ENCODE measurements at places on chromosomes 1 and 21.

DNA sequence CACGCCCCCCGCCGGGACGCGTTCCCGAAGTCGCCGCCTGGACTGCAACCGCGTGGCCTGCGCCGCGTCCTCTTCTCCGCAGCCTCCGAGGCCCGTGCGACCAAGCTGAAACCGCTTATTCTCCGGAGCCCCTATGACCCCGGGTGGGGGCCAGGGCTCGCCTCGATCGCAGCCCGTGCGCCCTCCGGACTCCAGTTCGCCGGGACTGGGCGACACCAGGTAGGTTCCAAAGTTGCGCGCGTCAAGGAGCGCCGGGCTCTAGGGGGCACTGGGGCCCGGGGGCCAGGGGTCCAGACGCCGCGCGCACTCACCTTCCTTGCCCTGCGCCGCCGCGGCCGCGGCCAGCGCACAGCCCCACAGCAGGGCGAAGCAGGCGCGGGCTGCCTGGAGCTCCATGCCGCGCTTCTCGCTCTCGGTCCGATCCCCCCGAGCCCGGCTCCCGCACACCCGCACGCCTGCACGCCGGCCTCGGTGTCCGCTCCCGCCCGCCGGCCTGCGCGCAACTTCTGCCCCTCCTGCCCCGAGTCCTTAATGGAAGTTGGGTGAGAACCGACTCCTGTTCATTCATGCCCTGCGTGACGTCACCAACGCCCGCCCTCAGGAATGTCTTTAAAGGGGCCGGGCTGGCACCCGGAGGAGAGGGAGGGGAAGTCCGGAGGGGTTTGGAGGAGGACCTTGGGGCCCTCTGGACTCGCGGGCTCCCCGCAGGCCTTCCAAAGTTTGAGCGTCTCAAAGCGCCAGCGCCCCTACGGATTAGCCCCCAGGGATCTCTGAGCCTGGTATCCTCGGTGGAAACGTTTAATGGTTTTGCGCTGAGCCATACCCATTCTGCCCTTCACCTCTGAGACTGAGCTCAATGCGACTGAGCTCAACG, at the start of gene EPHA2:
Gene EPHA2, minus strand, starts transcription at position 533 of the 874 bp plus-strand sequence. Its CDS starts 137 bp downstream, at position 396.
- DNase-seq = no peak

- no peak for DNase-seq
Measured at GRCh38 chr1:181091309-181092040, 3.0 kb downstream of the IER5 start.

GRCh38 chr1:221641811-221642210, 100.1 kb downstream of the DUSP10 start:
- DNase-seq = no peak

- peak; percentile 80 for DNase-seq
Measured at GRCh38 chr1:150561254-150561973, 12.2 kb downstream of the ADAMTSL4 start.

GRCh38 chr1:198549866-198550265, 9.4 kb upstream of the ATP6V1G3 start:
- DNase-seq = no peak

DNA sequence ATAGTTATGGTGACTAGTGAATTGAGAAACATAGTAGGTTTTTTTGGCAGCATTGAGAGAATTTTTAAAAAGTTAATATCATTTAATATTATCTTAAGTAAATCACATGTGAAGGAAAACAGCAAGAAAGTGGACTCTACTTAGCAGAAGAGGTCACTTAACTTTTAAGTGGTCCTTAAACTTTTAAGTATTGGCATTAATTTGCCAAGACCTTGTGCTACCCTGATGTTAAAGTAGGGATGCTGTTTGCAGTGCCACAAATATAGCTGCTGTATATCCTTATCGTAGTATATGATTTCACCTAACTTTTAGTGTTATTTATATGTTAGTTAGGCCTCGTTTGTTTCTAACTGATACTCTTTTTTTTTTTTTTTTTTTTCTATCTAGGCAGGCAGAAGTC, 40.2 kb downstream of the SMG7 start:
- no peak for DNase-seq

DNA sequence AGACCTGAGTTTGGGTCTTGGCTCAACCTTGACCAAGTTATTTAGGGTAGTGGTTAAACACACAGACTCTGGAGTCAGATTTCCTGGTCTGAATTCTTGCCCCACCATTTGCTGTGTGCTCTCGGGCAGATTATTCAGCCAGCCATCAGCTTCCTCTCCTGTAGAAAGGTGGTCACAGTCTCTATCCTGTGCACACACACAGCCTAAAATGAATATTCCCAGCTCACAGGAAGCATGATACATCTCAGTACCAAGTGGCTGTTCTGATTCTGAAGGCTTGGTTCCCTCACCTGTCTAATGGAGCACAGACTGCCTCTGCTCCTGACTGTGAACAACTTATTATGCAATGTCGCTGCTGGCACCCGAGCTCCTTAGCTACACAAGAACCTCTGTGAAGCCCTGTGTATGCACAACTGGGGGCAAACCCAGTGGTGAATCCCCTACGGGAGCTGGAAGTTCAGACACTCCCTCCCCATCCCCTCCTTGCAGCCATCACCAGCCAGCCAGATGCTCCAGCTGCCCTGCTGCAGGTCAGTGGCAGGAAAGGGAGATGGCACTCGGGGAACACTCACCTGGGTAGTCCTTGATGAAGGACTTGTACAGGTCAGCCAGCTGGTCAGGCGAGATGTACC, 13.7 kb downstream of the ENO1 start:
- no peak for DNase-seq

GRCh38 chr1:109775398-109775797, 11.7 kb upstream of the EPS8L3 start:
- no peak for DNase-seq

DNA sequence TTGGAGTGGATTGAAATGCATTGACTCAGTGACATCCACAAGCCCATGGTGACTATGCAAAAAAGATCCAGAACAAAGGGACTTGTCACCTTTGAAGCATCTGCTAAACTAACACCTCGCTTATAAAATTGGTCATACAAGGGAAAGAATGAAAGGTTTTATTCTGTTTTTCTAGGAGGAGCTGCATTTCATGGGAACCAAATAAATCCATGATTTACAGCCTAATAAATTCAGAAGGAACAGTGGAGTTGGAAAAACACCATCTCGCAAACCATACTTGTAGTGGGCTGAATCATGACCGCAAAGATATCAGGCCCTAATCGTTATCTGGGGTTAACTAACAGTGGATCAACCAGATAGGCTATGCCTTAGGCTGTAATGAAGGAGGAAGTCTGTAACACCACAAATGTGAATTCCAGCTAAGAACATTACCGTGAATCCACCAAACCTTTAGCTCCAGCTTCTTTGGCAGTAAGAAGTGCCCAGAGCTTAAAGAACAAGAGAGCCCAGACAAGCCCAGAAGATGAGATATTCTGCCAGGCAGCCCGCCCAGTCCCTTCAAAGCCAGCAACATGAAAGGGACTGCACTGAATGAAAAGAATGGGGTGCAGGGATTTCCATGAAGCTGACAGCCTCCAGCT, 27.4 kb downstream of the RSPH1 start:
- DNase-seq = no peak

GRCh38 chr1:31570228-31570627, 6.1 kb upstream of the TINAGL1 start:
- no peak for DNase-seq

All from NCI-H774 (cell line).